ENCODE measurements at places on chromosomes 6 and 20. TPM values are rescaled to one million over a fixed set of nuclear protein-coding genes. Genes with fewer than 3 reads are reported as not detected.

The IMPG1 gene
- total RNA-seq, result not detected

The LY86 gene
- not detected for total RNA-seq

The TMEM74B gene
- total RNA-seq, result not detected

The VARS2 gene
- 44.0 TPM for total RNA-seq

The KCNB1 gene
- 21.3 TPM for total RNA-seq

The PACSIN1 gene
- not detected for total RNA-seq

The MYLK2 gene
- total RNA-seq, result 0.10 TPM

The CRISP2 gene
- not detected for total RNA-seq

The PERP gene
- 26.0 TPM for total RNA-seq

The CHRNA4 gene
- not detected for total RNA-seq

The RIMS1 gene
- total RNA-seq, result 23.5 TPM

The SALL4 gene
- total RNA-seq, result 1.8 TPM

The FOXQ1 gene
- not detected for total RNA-seq

The NSFL1C gene
- 74.6 TPM for total RNA-seq

The PDE10A gene
- 9.8 TPM for total RNA-seq

The CD40 gene
- total RNA-seq, result 1.6 TPM

The PRRT1 gene
- total RNA-seq, result 2.1 TPM

The EYS gene
- total RNA-seq, result not detected

The CARMIL1 gene
- 16.0 TPM for total RNA-seq

The BPHL gene
- total RNA-seq, result 26.6 TPM

The SLC22A2 gene
- not detected for total RNA-seq

The GABRR1 gene
- not detected for total RNA-seq

The GINM1 gene
- total RNA-seq, result 66.2 TPM

The APOM gene
- 4.0 TPM for total RNA-seq

The TDRD6 gene
- total RNA-seq, result 0.05 TPM

The SNTA1 gene
- 28.9 TPM for total RNA-seq

The CSTF1 gene
- 38.6 TPM for total RNA-seq

The KIAA0408 gene
- 0.27 TPM for total RNA-seq

The GFRAL gene
- total RNA-seq, result not detected

The KCNQ5 gene
- total RNA-seq, result 5.5 TPM

The C6orf132 gene
- 4.3 TPM for total RNA-seq

The UNC5CL gene
- 0.76 TPM for total RNA-seq

The SLC35B3 gene
- total RNA-seq, result 27.3 TPM

The PAX1 gene
- total RNA-seq, result not detected

The LPIN3 gene
- total RNA-seq, result 2.9 TPM

The PRKN gene
- 13.4 TPM for total RNA-seq

The GHRH gene
- not detected for total RNA-seq

The PRRC2A gene
- 205 TPM for total RNA-seq

The C6orf15 gene
- total RNA-seq, result not detected

The TBC1D32 gene
- total RNA-seq, result 13.4 TPM

The SLC16A10 gene
- total RNA-seq, result not detected

The TSBP1 gene
- not detected for total RNA-seq

The SSTR4 gene
- not detected for total RNA-seq

The HLA-DRB5 gene
- total RNA-seq, result not detected

The ABHD12 gene
- total RNA-seq, result 42.9 TPM

The BPIFB2 gene
- not detected for total RNA-seq

The MCM8 gene
- 6.3 TPM for total RNA-seq

The MEP1A gene
- total RNA-seq, result not detected

The FKBP1C gene
- total RNA-seq, result 0.55 TPM

The VEGFA gene
- 59.5 TPM for total RNA-seq

Data from osteocyte (in vitro differentiated cells).